ENCODE measurements at places on chromosomes 2 and 18. TPM values are rescaled to one million over a fixed set of nuclear protein-coding genes. Genes with fewer than 3 reads are reported as not detected.

GRCh38 chr2:165868211-165868610, 74.2 kb upstream of the GALNT3 start:
- no peak overlapping the region for H3K4me3 ChIP-seq
- H3K36me3 ChIP-seq: no peaks in the 10 kb centered on the region
- DNase-seq: no peak
- no peaks in the 10 kb centered on the region for H3K4me1 ChIP-seq
- H3K27ac ChIP-seq: no peak overlapping the region

CYBRD1 gene
- total RNA-seq: 108 TPM

GYPC gene
- 114 TPM for total RNA-seq

GRCh38 chr2:67221266-67221665, 175.9 kb upstream of the ETAA1 start:
- H3K4me3 ChIP-seq: no peak overlapping the region
- H3K4me1 ChIP-seq: no peaks in the 10 kb centered on the region
- no peak overlapping the region for H3K27ac ChIP-seq
- H3K27me3 ChIP-seq: no peaks in the 10 kb centered on the region

- no peaks in the 10 kb centered on the region for H3K36me3 ChIP-seq
- no peak for DNase-seq
- peaks cover 19% of the 10 kb centered on the region for H3K4me1 ChIP-seq
- no peak overlapping the region for H3K4me3 ChIP-seq
These were observed 88.8 kb upstream of the SNTG2 start for GRCh38 chr2:861655-862354.

DNA sequence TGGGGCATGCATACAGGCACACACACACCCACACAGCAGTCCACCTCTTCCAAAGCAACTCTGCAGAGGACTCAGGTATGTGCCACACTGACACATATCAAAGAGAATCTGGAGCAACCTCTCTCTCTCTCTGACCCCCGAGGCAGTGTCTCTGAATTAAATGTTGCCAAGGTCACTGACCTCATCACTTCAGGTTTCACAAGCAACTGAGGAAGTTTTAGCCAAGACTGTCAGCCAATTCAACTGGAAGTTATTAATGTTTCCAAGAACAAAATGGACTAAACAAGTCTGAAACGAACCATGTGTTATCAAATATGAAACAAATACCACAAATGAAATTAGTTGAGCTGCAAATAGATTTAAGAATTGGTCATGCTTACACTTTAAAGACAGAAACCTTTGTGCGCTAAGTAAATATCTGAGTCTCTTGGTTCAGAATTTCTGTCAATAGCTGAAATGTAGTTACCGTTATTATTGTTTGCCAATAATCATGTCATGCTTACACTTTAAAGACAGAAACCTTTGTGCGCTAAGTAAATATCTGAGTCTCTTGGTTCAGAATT, 86.1 kb downstream of the SLC25A12 start:
- H3K36me3 ChIP-seq: peaks cover 6% of the 10 kb centered on the region
- DNase-seq: no peak
- no peak overlapping the region for H3K27ac ChIP-seq
- H3K4me1 ChIP-seq: no peaks in the 10 kb centered on the region

Data from spinal cord (tissue), 10 donors.